ENCODE measurements at places on chromosomes 12 and 14.

DNA sequence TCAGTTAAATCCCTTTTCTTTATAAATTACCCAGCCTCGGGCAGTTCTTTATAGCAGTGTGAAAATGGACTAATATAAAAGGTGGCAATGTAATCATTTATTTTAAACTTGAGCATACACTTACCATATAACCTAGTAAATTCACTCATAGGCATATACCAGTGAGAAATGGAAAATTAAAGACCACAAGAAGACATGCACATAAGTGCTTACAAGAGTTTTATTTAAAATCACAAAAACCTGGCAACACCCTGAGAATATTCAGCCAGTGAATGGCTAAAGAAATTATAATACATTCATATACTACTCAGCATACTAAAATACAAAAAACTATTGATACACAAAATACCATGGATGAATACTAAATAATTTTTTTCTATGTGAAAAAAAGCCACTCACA, 1017.5 kb upstream of the TMEM132C start:
- DNase-seq: no peak

DNA sequence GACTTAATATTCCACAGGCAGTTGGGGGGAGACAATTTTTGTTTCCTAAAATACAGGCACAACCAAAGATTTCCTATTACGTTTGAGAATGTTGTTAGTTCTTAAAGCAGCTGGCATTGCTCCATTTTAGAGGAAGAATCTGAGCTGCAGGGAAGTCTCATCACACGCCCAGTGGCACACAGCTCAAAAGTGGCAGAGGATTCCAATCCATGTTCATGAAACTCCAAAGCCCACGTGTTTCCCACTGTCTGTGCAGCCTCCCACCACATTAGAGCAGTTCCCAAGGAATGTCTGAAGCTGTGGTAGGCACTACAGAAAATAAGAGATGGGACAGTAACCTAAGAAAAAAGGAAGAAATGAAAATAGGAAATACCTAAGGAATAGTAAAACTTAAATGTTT, 6.1 kb upstream of the IL26 start:
- DNase-seq: no peak

- no peak for DNase-seq
Observed at GRCh38 chr12:103197725-103198388, 240.4 kb downstream of the ASCL1 start.

DNA sequence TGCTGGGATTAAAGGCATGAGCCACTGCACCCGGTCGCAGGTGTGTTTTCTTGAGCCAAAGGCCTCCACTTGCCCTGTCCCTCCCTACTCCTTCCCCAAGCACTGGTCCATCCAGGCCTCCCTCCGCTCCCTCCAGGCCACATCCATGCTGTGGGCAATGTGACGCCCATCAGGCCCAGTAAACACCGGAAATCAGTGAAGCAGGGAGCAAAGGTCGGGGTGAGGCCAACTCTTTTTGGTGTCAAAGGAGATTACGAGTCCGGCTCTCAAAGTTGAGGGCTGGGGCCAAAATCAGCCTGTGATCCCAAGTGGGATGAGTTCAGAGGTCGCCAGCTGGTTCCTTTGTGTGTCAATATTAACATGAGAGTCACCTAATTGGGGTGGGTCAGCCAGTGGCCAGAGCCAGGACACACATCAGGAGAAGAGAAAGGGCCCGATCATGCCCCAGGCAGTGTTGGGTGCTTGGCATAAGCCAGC, 195.7 kb downstream of the RBM19 start:
- no peak for DNase-seq

DNA sequence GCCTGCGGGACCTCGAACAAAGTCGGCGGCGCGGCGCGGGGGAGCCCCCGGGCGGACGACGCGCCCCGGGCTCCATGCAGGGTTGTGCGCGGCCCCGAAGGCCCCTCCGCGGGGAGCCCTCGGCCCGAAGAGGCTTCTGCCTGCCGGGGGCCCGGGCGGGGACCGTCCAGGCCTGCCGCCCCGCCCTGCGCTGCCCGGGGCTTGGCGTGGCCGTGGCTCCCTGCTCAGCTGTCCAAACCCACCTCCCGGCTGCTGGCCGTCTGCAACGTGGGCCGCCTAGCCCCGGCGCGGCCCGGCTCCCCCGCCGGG, 670 bp downstream of the DYRK2 start:
- no peak for DNase-seq

GRCh38 chr14:103372552-103373304, 12.5 kb upstream of the MARK3 start:
- DNase-seq: no peak

- DNase-seq: no peak
Observed at GRCh38 chr12:57027011-57027804, 10.9 kb upstream of the TAC3 start.

DNA sequence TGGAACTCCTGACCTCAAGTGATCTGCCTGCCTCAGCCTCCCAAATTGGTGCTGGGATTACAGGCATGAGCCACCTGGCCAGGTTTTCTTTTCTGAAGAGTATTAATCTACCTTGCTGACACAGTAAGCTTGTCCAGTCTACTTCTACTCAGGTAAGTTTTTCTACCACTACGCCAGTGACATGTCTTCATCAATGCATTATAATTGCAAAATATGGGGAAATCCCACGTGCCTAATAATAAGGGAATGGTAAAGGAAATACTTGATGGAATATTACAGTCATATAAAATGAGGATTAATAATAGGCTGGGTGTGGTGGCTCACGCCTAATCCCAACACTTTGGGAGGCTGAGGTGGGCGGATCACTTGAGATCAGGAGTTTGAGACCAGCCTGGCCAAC, 62.3 kb downstream of the RAB35 start:
- no peak for DNase-seq

GRCh38 chr12:104494137-104494792, 37.5 kb downstream of the CHST11 start:
- no peak for DNase-seq

DNA sequence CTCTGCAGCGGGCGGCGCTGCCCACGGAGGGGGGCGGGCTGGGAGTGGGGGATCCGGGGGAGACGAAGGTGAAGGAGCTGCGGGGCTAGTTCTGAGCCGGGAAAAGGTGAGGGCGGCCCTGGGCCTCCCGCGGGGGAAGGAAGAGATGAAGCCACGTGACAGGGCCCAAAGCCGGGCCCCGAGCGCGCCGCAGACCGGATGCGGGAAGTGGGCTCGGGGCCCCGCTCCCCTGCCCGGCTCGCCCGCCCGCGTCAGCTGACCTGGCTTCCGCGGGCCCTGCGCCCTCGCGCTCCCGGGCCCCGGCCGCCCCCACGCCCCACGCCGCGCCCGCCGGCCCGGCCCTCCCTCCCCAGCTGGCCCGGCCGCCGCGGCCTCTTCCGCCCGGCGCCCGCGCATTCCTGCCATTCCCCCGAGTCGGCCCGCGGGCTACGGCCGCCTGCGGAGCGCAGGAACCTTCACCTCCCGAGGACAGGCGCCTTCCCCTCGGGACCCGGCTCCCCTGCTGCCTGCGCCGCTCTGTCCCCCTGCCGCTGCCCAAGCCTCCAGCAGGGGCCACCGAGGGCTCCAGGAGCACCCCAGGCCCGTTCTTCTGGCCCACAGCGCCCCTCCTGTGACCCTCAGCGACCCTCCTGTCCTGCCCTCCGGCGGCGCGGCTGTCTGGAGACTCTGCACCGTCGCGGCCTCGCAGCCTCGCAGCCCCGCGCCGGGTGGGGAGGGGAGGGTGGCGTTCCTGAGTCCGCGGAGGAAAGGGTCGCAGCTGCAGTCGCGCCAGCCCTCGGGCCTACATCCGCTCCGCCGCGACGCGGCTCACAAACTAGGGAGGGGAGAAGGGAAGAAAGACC, 20.4 kb downstream of the NINJ2 start:
- no peak for DNase-seq

GRCh38 chr12:51025338-51025835, 797 bp downstream of the SLC11A2 start:
- DNase-seq: no peak

DNA sequence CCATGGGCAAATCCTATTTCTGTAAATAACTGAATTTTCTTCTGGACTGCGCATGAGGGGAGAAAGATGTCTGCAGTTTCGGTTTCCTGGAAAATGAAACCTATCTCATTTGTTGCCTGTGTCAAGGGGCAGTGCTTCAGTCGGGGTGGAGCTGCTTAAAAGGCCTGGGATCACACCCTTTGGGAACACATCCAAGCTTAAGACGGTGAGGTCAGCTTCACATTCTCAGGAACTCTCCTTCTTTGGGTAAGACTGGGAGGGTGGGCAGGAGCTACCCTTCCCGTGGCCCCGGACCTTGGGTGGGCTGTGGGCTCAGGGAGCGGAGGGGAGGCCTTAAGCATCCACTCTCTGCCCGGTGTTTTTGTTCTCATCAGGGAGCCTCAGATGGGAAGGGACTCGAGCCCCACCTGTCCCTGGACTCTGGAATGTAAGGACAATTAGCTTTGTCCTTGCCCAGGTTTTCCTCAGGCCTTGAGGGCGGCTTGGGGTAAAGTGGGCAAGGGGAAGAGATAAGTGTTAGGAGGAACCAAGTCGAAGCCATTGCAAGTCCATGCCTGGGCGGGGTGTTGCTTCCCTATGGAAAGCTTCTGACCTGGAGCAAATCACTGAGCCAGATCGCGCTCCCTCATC, at the start of gene IFI27:
Gene IFI27, plus strand, starts transcription at position 185 of the 630 bp plus-strand sequence.
- DNase-seq: no peak

GRCh38 chr12:6052940-6053329, 71.5 kb downstream of the VWF start:
- DNase-seq: no peak

DNA sequence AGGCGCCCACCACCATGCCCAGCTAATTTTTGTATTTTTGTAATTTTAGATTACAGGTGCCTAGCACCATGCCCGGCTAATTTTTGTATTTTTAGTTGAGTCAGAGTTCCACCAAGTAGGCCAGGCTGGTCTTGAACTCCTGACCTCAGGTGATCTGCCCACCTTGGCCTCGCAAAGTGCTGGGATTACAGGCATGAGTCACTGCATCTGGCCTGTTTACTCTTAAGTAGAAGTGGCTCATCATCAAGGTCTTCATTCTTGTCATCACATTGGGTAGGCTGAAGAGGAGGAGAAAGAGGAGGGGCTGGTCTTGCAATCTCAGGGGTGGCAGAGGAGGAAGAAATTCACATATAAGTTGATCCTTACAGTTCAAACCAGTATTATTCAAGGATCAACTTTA, 152.4 kb upstream of the ATP2B1 start:
- no peak for DNase-seq

- DNase-seq: no peak
Observed at GRCh38 chr14:73731111-73731510, 16.9 kb upstream of the PNMA1 start.

GRCh38 chr14:54481695-54482094, 7.1 kb downstream of the GMFB start:
- no peak for DNase-seq

GRCh38 chr12:11595080-11595479, 54.4 kb upstream of the ETV6 start:
- DNase-seq: no peak

GRCh38 chr12:3389986-3390385, 101.0 kb upstream of the PRMT8 start:
- DNase-seq: no peak

DNA sequence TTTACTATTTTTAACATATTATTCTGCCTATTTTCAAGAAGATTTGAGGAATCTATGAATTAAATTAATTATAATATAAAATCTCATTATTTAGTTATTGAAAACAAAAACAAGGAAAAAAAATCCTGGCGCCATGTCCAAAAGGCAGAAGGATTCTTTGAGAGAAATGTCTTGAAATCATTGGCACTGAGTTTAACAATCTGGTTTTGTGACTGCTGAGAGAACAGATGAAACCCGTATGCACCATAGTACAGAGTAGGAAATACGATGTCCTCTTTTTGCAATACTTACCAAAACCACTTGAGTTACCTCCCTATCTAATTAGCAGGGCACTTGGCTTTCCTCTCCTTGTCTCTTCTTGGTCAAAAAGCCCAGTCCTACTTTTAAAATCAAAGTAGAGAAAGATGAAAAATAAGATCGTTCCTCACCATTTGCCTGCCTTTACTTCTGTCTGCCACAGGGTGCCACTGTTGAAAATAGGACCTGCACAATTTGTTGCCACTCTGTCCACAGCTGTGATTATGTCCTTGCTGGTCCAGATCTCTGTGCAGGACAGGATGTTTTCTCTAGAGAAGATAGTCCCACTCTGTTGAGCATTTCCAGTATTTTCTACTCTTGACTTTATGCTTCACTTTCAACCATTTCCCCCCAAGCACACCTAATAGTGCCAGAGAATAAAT, 179.7 kb downstream of the PDZRN4 start:
- DNase-seq: no peak

GRCh38 chr12:116609319-116610114, 50.3 kb downstream of the MAP1LC3B2 start:
- DNase-seq: no peak

- no peak for DNase-seq
Observed at GRCh38 chr12:97616946-97617345, 154.3 kb downstream of the RMST start.

DNA sequence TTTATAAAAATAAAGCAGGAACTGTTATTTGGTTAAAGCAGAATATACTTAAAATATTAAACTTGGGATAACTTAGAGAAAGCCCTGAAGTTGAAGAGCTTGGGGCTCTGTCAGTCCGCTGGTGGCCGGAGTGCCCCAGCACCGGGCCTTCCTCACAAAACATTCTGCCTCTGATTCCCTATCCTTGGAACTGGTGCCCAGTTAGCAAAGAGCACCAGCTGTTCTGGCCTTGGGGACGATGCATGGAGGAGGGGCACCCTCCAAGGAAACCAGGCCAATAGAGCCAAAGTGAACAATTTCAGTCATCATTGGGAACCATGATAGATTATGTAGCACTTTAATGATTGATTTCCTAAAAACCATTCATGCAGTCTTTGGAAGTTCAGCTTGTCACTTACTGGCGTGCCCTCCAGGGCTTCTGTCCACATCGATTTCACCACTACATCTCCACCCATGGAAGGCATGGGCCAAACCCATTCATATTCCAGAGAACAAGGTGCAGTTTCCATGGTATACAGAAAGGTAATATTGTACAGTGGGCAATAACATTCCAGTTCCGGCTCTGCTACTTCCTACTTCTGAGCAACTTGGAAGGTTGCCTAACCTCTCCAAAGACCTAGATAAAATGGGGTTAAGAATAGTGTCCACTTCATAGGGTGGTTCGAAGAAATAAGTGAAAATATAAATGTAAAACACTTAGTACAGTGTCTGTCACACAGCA, 145.9 kb downstream of the ETV6 start:
- DNase-seq: no peak

DNA sequence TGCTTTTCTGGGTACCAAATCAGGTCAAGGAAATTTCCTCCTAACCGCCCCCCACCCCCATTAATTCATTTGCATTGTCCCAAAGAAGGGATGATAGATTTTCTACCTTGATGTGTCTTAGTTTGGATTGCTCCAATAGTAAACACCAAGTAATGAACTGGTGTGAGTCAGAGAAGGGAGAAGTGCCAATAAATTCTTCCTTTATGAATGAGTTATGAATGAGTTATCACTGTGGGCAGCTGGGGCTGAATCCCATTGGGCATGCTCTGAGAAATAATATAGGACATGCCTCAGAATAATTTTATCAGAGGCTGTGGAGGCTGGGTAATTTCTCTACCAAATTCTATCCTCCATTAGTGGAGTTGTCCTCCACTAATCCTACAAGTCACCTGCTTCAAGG, 277.9 kb upstream of the FLRT2 start:
- DNase-seq: no peak

- DNase-seq: no peak
Observed at GRCh38 chr14:26841326-26841725, 243.5 kb upstream of the NOVA1 start.
